Spinal cord (tissue), 10 donors: ENCODE measurements at places on chromosomes 3 and 15. TPM values are rescaled to one million over a fixed set of nuclear protein-coding genes. Genes with fewer than 3 reads are reported as not detected.

REC114 gene
- polyA plus RNA-seq = not detected

GRCh38 chr3:188964957-188965356 lies 206.8 kb upstream of the TPRG1 start:
- H3K27ac ChIP-seq = no peak overlapping the region
- H3K36me3 ChIP-seq = no peaks in the 10 kb centered on the region
- no peaks in the 10 kb centered on the region for H3K4me1 ChIP-seq
- H3K4me3 ChIP-seq = no peak overlapping the region
- no peak for DNase-seq

DNA sequence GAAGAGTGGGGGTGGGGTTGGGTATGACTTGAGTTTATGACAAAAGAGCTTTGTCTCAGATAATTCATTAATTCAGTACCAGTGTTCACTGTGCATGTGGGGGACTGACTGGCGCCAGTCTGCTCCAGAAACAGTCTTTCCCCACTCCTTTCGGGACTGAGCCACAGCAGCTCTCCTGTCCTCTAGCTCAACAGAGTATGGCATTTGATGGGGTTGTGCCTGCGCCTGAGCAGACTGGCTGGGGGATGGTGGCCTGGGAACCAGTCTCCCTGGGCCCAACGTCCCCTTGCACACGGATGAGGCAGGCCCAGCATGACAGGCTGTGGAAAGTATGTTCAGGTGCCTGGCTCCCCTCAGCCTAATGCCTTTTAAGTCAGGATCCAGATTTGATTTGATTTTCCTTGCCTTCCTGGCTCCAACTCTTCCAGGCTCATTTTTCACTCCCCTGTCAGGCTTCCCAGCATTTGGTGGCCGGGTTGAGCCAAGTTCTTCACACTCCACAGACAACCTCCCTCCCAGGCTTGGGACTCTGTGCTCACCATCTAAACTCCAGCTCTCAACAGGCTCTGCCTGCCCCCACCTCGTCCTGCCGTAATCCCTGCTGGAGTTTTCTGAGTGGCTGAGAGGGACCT lies 105.0 kb downstream of the MYLK start:
- H3K4me1 ChIP-seq = peaks cover 10% of the 10 kb centered on the region
- H3K27me3 ChIP-seq = no peaks in the 10 kb centered on the region
- H3K4me3 ChIP-seq = no peak overlapping the region
- no peaks in the 10 kb centered on the region for H3K36me3 ChIP-seq
- no peak overlapping the region for H3K27ac ChIP-seq

DNA sequence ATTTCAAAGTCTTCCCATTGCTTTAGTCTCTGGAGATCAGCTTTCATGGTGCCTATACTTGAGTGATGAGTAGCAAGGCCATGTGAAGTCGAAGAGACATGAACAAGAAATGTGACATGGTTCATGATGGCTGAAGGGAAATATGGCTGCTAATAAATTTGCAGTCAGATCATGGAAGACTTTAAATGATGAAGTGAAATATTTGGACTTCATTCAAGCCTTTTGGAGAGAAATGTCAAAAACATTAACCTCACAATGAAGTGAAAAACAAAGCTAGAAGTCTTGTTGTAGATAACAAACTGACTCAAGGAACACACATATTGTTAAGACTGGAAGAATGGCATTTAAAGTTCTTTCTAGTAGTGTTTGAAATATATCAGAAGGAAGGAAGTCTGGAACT lies 120.3 kb upstream of the CCDC54 start:
- H3K4me3 ChIP-seq = no peak overlapping the region
- no peaks in the 10 kb centered on the region for H3K27me3 ChIP-seq
- DNase-seq = no peak
- H3K27ac ChIP-seq = no peak overlapping the region
- H3K4me1 ChIP-seq = no peaks in the 10 kb centered on the region

GRCh38 chr3:27138562-27138961 lies 230.6 kb downstream of the NEK10 start:
- no peaks in the 10 kb centered on the region for H3K4me1 ChIP-seq
- no peak for DNase-seq
- H3K27ac ChIP-seq = no peak overlapping the region
- H3K4me3 ChIP-seq = no peak overlapping the region
- H3K36me3 ChIP-seq = no peaks in the 10 kb centered on the region
